Endodermal cell (in vitro differentiated cells): ENCODE measurements at places on chromosomes 4 and X. TPM values are rescaled to one million over a fixed set of nuclear protein-coding genes. Genes with fewer than 3 reads are reported as not detected.

The MAGEC3 gene
- total RNA-seq = 0.58 to 0.97 TPM in 2 of 3 replicates, not detected in the other

The TRIM61 gene
- 1.8 to 3.3 TPM (median 2.7 TPM) in 3 replicates for total RNA-seq

The PITX2 gene
- total RNA-seq = 26.3 and 32.7 TPM in 2 replicates

The COL4A6 gene
- 277 and 338 TPM in 2 replicates for total RNA-seq

The PCDH7 gene
- 83.6 and 90.8 TPM in 2 replicates for total RNA-seq

The ASB9 gene
- total RNA-seq = 0.20 TPM in 1 of 3 replicates, not detected in the others

The UGT2B11 gene
- total RNA-seq = not detected in 3 replicates

The MSANTD1 gene
- 1.1 and 2.5 TPM in 2 replicates for total RNA-seq

The FAM47E gene
- 0.99 to 2.5 TPM (median 1.8 TPM) in 3 replicates for total RNA-seq

The PHOX2B gene
- total RNA-seq = not detected in 3 replicates

The GAB3 gene
- total RNA-seq = 0.13 to 0.17 TPM in 2 of 3 replicates, not detected in the other

The PRKG2 gene
- 0.92 to 1.3 TPM (median 1.1 TPM) in 3 replicates for total RNA-seq
